ENCODE measurements at places on chromosomes 5 and 9.

GRCh38 chr5:167603135-167603534 is 688.3 kb upstream of the WWC1 start:
- DNase-seq, result no peak

DNA sequence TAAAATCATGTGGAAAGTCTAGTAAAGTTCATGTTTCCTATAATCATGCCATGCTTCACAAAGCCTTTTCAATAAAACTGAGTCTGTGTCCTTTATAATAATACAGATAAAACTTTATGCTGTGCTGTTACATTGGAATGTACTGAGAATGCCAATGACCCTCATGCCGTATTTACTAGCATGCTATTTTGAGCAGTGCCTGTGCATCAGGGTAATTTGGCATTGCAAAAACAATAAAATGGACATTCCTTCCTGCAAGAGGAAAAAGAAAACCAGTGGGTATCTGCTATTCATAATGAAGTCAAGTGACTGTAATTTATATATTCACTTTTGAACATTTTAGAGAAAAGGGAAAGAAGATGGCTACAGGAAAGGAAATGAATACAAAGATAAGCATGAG is 159.0 kb downstream of the PBX3 start:
- no peak for DNase-seq

DNA sequence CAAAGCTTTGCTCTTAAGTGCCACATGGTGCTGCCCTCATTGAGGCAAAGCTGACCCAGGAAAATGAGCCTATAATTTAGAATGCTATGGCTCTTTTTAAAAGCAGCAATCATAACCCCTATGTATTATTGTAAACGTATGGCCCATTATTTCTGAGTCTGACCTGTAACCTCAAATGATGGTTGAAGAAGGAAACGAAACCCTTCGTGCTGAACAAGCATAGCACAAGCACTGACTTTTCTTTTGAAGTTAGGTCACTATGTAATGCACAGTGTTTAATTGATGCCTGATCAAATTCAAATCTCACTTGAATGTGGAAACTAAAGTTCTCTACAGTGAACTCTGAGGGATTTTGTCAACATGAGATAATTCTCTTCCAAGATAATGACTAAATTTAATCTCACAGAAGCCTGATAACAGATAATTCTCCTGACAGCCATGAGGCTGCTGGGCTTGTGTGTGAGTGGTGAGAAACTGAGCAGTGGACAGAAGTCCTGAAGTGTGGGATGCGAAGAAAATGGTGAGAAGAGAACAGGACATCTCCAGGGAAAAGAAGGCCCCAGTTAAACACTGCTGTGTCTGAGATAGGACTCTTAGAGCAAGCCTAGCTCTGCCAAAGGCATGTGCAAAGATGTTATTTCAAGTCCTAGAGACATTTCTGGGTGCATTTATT is 226.9 kb downstream of the MAN2A1 start:
- DNase-seq, result no peak

GRCh38 chr9:136587944-136588662 is 42.3 kb upstream of the NOTCH1 start:
- DNase-seq, result no peak

DNA sequence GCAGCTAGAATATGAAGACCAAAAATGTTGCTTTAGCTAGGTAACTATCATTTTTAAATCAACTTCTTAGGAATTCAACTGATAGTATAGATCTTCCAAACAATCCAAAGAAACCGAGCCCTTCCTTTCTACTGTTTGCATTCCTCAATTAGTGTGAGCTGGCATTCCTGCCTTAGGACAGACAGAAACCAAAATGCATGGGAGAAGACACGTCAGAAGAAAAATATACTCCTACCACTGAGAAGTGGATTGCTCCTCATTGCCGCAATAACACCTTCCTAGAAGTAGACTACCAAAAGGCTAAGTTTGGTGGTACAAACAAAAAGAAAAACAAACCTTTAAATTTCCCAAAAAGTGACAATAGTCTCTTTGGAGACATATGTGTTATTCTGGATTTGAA is 440.0 kb downstream of the SEMA5A start:
- no peak for DNase-seq

GRCh38 chr9:5375091-5375490 is 35.4 kb upstream of the RLN1 start:
- no peak for DNase-seq

DNA sequence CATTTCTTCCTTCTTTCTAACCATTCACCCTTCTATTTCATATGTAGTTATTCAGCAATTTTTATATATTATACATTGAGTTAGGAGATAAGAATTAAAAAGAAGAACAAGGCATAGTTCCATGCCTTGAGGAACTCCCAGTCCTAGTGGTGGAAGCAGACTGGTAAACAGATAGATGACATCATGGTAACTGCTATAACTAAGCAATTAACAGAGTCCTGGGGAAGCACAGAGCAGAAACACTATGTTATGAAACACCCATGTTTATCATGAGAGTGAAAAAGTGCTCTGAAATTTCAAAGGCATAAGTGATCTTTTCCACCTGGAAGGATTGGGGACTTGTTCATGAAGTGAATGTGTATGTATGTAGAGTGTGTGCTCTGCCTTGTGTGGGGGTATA is 14.6 kb downstream of the PAPPA start:
- no peak for DNase-seq

- peak; percentile 7 for DNase-seq
Measured at GRCh38 chr5:154755361-154756008, at the start of gene LARP1. TSS of gene LARP1 (plus strand) at chr5:154755377. CDS start at chr5:154755758, 381 bp downstream.
